ENCODE measurements at places on chromosomes 16 and 17. TPM values are rescaled to one million over a fixed set of nuclear protein-coding genes. Genes with fewer than 3 reads are reported as not detected.

DNA sequence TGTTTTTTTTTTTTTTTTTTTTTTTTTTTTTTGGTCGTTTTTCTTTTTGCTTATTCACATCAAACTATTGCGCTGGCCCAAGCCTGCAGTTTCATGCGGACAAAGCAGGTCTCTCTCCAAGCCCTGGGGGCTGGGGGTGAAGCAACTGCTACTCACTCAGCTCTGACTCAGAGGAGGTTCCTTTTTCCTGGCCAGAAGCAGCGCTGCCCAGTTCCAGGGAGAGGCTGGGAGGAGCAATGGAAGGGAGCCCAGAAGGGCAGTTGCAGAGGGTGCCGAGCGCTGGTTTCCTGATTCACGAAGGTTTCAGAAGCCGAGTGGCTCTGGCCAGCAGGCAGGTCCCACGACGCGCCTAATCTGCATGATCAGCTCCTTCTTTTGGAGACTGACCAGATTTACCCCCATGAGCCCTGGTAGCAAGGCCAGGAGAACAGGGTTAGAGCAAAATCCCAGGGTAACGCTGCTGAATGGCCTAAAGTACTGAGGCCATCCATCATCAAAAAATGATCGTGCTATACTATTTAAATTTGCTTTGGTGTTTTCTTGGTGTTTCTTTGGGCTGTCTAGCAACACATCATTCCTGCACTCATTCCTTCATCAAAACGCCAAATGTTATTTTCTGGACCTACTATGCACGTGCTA lies 144.7 kb upstream of the SOX9 start:
- no peak overlapping the region for H3K27ac ChIP-seq
- no peaks in the 10 kb centered on the region for H3K4me1 ChIP-seq
- no peak for DNase-seq
- no peak overlapping the region for H3K4me3 ChIP-seq

- H3K36me3 ChIP-seq = peaks cover 6% of the 10 kb centered on the region
- H3K27me3 ChIP-seq = no peaks in the 10 kb centered on the region
- DNase-seq = peak; percentile 72
- peak overlapping the region; percentile 67 for H3K4me3 ChIP-seq
- peak overlapping the region; percentile 95 for H3K27ac ChIP-seq
Measured at GRCh38 chr17:82301916-82302567, 15.4 kb downstream of the CD7 start.

DNA sequence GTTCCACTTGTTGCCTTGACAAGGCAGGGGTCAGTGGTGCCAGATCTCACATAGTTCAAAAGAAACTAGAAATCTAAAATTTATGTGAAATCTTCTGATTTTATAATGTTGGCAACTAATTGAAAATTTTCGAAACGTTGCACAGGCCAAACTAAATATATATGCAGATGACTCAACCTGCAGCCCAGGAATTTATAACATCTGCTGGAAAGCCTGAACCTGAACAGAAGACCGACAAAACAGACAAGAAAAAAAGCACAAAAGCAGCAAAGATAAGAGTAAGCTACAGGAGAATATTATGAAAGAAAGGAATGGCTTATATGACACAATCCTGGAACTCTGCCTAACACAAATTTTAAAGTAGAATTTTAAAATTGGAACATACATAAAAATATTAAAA lies 207.6 kb downstream of the CEP112 start:
- H3K4me3 ChIP-seq = no peak overlapping the region
- peaks cover 3% of the 10 kb centered on the region for H3K36me3 ChIP-seq
- H3K27ac ChIP-seq = no peak overlapping the region
- H3K4me1 ChIP-seq = no peaks in the 10 kb centered on the region
- no peak for DNase-seq

Gene KIAA0513
- total RNA-seq = 7.9 TPM

DNA sequence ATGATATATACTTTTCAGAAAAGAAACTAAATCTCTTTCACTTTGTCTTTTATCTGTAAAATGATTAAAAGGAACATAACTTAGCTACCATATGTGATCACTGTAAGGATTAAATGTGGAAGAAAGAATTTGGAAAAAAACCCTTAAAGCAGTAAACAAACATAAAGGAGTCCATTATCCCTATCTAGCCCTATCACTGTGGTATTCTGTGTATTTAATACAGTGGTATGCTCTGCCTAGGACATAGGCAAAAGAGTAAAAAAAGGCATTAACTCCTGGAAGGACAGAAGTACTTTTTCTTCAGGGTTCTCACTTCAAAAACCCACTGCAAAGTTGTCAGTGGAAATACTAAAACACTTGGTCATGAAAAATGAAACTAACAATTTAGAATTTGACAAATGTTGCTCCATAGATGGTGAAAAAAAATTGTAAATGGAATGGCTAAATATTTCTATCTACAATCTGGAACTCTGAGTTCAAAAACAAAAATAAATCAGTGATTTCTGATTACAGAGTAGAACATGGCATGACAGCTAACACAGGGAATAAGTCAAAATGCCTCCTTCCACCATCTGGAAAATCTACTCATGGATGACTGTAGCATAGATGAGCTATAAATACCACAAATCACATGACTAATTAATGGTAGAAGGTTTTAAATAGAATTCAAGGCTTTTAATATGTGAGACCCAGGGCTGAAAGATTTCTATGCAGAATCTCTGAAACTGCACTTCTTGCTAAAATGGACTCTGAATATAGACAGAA lies 140.1 kb downstream of the ITFG1 start:
- H3K36me3 ChIP-seq = no peaks in the 10 kb centered on the region
- no peak for DNase-seq
- no peaks in the 10 kb centered on the region for H3K4me1 ChIP-seq

Gene HS3ST3A1
- 2.8 TPM for total RNA-seq

Gene CUEDC1
- 0.25 TPM for total RNA-seq

GRCh38 chr16:55437625-55438024 lies 41.4 kb upstream of the MMP2 start:
- no peaks in the 10 kb centered on the region for H3K4me1 ChIP-seq
- no peaks in the 10 kb centered on the region for H3K36me3 ChIP-seq
- H3K4me3 ChIP-seq = no peak overlapping the region
- H3K27ac ChIP-seq = no peak overlapping the region

- H3K27ac ChIP-seq = no peak within 1 kb of the TSS
- no peaks in the 10 kb centered on the region for H3K36me3 ChIP-seq
- H3K27me3 ChIP-seq = no peaks in the 10 kb centered on the region
- H3K4me3 ChIP-seq = no peak within 1 kb of the TSS
- no peaks in the 10 kb centered on the region for H3K4me1 ChIP-seq
- no peak for DNase-seq
Measured at GRCh38 chr16:75206749-75207451, at the start of gene CTRB2. Gene CTRB2 (minus strand): TSS chr16:75207161. CDS start chr16:75207141, 20 bp downstream.

DNA sequence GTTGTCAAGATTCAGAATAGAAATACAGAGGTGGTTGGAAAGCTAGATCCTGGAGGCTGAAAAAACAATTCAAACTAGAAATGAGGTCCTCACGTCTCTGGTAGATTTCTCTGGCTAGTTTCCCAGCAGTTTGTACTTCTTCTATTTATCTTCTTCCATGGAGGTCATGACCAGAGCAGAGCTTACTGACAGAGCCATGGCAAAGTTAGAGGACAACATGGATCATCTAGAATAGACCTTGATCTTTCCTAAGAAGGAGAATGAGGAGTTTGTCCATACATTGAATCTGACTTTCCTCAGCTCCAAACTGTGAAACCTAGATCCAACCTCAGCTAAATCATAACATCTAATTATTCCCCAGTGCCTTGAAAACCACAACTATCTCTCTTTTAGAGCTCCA lies 900.8 kb upstream of the GOT2 start:
- no peaks in the 10 kb centered on the region for H3K27me3 ChIP-seq
- no peaks in the 10 kb centered on the region for H3K36me3 ChIP-seq
- no peak overlapping the region for H3K27ac ChIP-seq
- H3K4me1 ChIP-seq = no peaks in the 10 kb centered on the region
- no peak for DNase-seq

DNA sequence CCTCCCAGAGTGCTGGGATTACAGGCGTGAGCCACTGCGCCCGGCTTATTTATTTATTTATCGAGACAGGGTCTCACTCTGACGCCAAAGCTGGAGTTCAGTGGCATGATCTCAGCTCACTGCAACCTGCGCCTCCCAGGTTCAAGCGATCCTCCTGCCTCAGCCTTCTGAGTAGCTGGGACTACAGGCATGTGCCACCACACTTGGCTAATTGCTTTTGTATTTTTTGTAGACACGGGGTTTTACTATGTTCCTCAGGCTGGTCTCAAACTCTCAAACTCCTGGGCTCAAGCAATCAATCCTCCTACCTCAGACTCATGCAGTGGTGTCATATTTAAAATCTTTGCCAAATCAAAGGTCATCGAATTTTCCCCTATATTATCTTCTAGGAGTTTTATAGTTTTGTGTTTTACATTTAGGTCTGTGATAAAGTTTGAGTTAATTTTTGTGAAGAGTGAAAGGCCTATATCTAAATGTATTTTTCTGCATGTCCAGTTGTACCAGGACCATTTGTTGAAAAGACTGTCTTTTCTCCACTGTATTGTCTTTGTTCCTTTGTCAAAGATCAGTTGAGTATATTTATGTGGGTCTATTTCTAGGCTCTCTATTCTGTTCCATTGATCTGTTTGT lies 47.1 kb downstream of the NACA2 start:
- H3K4me1 ChIP-seq = no peaks in the 10 kb centered on the region
- peaks cover 30% of the 10 kb centered on the region for H3K27me3 ChIP-seq
- no peak overlapping the region for H3K4me3 ChIP-seq
- no peak overlapping the region for H3K27ac ChIP-seq
- no peak for DNase-seq
- no peaks in the 10 kb centered on the region for H3K36me3 ChIP-seq

GRCh38 chr17:14471052-14471451 lies 170.2 kb downstream of the HS3ST3B1 start:
- DNase-seq = no peak
- no peak overlapping the region for H3K4me3 ChIP-seq
- no peaks in the 10 kb centered on the region for H3K4me1 ChIP-seq
- no peak overlapping the region for H3K27ac ChIP-seq
- H3K36me3 ChIP-seq = no peaks in the 10 kb centered on the region

Gene CCL23
- 0.48 TPM for total RNA-seq

- H3K36me3 ChIP-seq = peaks cover 54% of the 10 kb centered on the region
- H3K27me3 ChIP-seq = no peaks in the 10 kb centered on the region
- no peak overlapping the region for H3K4me3 ChIP-seq
- H3K27ac ChIP-seq = no peak overlapping the region
- peaks cover 25% of the 10 kb centered on the region for H3K4me1 ChIP-seq
Measured at GRCh38 chr17:40027614-40028012, 12.4 kb downstream of the CSF3 start.

- H3K27ac ChIP-seq = peak overlapping the region; percentile 45
- DNase-seq = no peak
- no peaks in the 10 kb centered on the region for H3K27me3 ChIP-seq
- no peak overlapping the region for H3K4me3 ChIP-seq
Measured at GRCh38 chr17:67911059-67911782, 85.0 kb downstream of the C17orf58 start.

Gene EFCAB5
- 0.86 TPM for total RNA-seq

Gene DBNDD1
- total RNA-seq = not detected

Gene ACSF3
- total RNA-seq = 45.3 TPM

DNA sequence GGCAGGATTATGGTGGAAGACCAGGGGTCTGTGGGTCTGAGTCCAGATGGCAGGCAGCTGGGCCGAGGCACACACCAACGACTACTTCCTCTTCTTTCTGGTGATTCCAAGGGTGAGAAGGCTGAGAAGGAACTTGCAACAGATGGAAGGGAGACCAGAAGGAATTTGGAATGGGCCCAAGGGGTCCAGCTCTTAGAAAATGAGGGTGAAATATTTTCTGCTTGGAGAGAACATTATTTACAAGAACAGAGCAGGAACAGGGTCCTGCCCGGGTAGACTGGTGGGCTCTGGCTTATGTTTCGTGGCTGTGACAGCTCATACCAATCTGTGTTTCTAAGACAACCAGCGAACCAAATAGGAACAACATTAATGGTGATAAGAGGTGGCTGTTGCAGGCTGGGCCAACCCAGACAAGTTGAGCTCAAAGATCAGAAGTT lies 36.6 kb downstream of the CCDC42 start:
- no peak overlapping the region for H3K27ac ChIP-seq
- no peak overlapping the region for H3K4me3 ChIP-seq
- no peaks in the 10 kb centered on the region for H3K4me1 ChIP-seq
- H3K27me3 ChIP-seq = peaks cover 16% of the 10 kb centered on the region
- H3K36me3 ChIP-seq = no peaks in the 10 kb centered on the region
- DNase-seq = no peak
